Amygdala (tissue), 56 donors: ENCODE measurements at places on chromosomes 7 and 10.

- DNase-seq: no peak
Measured at GRCh38 chr10:100186253-100187212, 704 bp upstream of the ERLIN1 start.

GRCh38 chr10:132943058-132943790 is 854 bp upstream of the CFAP46 start:
- no peak for DNase-seq

DNA sequence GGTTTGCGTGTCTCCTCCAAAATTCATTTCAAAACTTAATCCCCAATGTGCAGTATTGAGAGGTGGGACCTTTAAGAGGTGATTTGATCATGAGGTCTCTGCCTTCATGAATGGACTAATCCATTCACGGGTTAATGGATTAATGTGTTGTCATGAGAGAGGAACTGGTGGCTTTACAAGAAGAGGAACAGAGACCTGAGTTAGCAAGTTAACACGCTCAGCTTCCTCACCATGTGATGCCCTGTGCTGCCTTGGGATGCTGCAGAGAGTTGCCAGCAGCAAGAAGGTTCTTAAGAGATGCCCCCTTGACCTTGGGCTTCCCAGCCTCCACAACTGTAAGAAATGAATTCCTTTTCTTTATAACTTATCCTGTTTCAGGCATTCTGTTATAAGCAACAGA is 3.7 kb upstream of the TCTN3 start:
- DNase-seq: peak; percentile 3

DNA sequence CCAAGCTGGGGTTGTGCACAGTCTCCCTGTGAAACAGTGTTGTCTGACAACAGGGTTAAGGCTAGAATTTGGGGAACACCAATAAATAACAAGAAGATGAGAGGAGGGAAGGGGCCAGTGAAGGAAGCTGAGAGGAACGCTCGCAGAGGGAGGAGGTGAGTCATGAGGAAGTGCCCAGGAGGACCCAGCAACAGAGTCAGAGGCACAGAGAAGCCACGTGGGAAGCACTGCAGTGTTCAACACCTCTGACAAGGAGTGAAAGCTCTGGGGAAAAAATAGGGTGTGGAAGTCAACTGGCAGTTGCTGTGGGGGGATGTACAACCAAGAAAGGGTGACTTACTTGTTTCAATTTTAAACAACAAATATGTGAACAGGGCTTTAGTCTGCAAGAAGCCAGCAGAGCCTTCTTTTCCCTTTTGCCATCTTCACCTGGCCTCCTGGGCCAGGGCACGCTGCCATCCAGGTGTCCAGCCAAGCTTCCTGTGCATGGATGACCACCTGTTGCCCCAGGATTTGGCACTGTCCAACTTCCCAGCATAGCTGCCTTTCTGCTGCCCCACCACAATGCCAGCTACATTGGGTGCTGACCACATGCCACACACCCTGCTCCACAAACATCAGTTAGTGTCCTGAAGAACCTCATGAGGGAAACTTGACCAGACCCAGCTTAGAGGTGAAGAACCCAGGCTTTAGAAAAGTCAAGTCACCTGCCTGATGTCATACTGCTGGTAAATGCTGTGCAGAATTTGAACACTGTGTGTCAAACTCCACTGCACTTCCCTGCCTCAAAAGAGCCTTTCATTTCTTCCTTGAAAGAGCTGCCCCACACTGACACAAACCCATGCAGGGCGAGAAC is 69.6 kb downstream of the ATXN7L1 start:
- no peak for DNase-seq

- DNase-seq: no peak
Measured at GRCh38 chr7:12524794-12525386, 45.6 kb upstream of the SCIN start.

GRCh38 chr10:64708884-64709681 is 1187.9 kb downstream of the REEP3 start:
- no peak for DNase-seq

DNA sequence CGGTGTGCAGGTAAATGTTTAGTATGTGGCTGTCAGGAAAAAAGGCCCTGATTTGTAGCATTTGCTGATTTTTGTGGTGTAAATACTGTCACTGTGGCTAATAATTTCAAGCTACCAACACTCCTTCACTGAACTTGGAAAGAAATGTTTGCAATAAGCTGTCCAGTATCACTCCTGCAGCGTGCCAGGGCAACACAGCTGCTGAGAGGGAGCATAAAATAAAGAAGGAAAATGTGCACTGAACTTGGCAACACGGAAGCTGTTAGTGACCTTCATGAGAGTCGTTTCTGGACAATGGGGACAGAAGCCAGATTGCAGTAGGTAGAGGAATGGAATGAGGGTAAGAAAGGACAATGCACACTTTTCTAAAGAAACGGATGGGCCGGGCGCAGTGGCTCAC is 37.9 kb upstream of the FHIP2A start:
- DNase-seq: no peak

DNA sequence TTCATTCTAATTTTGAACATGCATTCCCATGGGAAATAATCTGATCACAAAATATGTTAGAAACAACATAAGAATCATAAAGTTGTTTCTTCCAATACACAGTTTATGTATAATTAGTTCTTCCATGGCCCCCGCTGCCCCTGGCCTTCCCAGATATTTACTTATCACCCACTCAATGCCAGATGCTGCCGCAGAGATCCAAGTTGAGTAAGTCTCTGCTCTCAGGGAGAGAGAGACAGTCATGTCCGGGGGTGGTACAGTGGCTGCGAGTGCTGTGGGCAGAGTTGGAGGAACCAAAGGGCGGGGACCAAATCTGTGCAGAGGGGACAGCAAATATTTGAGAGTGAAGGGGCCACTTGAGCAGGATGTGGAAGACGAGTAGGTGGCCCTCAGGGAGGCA is 37.1 kb downstream of the COL26A1 start:
- DNase-seq: no peak

DNA sequence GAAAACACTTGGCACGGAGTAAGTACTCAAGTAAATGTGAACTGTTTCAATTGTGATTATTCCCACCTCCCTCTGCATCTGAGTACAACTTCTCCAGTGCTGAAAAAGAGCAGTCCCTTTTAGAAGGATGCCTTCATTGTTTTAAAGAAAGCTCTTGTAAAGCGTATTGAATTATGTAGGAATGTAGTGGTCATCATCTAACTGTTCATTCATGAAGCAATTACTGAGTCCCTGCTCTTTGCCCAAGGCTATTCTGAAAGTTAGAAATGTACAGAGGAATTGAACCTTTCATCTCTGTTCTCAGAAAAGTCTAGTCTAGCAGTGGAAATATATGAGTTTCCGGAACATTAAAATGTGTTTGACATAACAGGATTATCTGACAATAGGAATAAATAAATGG is 127.8 kb downstream of the CACNB2 start:
- no peak for DNase-seq

DNA sequence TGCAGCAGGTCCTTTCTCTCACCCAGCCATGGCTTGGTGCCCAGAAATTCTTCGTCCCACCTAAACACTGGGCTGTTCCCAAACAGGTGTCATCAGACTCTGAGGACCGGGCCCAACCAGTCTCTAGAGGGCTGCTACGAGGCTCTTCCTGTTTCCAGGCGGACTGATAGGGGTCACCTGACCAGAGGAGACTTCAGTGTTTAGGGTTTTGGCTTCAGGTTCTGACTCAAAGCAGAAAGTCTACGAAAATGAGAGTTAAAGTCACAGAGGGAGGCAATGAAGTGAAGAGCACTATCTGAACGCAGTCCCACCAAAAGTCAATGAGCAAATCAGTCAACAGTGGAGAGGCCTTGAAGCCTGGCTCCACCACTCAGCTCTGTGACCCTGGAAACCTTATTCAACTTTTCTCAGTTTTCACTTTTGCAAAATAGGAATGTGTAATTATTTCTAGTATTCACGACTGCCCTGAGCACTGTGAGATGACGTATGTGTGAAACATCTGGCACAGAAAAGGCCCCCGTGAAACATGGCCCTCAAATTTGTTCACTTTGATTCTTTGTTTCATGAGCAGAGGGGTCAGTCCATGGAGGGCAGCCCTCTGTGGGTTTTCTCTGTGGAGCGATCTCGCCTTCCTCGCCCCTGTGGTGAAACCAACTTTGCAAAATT is 189.9 kb upstream of the PDE1C start:
- DNase-seq: no peak

DNA sequence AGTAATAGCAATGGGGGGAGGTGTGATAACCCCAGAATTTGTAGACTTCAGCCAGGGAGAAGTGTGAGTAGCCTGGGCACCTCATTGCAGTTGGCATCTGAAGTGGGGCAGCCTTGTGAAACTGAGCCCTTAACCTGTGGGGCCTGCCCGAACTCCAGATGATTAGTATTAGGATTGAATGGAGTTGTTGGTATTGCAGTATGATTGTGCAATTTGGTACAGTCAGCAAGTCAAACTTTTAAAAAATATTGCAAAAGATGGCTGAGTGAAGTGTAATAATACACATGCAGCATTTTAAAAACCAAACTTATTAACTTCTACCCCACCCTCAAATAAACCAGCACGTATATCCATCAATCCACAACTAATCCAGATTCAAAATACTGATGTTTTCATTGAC is 9.3 kb downstream of the RBM33 start:
- no peak for DNase-seq

- DNase-seq: no peak
Measured at GRCh38 chr7:17787257-17787656, 153.0 kb downstream of the SNX13 start.

DNA sequence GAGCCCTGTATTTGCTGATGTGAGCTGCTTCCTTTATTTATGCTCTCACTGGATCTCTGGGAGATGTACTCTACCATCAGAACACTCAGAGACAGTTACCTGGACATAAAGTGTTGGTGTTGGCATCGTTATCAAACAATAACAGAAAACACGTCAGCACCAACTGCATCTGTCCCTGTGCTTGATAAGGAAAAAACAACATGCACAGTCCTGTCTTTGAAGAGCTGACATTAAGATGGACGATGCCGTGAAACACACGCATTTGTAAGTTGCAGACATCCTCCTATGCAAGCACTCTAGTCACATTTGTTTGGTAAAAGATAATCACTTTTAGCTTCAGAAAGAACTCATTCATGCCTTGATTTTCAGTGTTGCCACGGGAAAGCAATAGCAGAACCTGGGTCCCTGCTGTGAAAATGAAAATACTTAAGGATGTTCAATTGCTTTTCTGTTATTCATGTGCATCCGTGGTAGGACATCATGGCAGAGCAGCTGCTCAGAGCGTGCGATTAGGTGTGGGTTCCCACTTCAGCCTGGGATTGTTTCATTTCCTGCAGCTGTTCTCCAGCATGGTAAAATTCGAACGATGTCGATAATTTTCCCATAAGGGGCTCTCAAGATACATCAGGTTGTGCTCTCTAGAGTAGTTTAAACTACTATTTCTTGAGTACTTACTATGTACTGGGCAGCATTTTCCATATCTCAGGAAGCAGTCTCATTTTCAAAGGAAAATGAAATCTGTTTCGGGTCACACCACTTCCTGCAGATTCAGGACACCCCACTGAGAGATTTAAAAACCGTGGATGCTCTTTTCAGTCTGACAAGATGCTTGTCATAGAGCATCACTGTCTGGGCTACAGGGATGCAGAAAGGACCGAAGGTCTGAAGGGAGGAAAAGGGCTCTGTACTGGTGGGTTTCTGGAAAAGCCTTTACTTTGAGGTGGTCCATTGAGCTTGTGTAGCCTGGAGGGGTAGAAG is 248.7 kb downstream of the CAMK1D start:
- DNase-seq: no peak

DNA sequence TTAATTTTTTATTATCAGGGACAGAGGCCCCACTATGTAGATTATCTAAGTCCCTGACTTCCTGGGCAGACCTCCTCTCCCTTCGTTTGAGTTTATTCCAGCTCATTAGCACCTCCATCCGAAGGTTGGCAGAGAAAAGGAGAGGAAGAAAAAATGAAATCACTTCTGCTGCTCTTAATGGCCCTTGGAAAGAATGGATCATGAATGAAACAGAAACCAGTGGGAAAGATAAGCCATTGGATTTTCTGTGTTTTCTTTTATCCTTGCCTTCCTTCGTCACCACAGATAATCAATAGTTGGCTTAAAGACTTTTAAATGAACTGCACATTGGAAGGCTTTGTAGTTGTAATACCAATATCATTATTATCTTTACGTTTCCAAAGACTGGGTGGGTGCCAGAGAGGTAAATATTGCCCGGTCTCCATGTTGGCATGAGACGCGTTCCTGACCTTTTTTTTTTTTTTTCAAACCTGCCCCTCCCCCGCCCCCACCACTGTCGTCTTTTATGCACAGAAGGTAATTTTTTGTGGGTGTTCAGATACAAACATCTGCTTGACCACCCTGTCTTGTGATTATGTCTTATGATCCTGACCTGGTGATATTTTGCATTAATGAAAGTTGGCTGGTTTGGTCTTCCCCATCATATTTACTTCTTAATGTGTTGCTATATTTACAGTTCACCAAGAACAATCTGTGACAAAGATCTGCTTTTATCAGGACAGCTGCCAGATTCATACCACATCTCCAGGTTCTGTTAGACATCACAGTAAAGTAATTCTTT is 116.8 kb downstream of the ARID5B start:
- DNase-seq: no peak

DNA sequence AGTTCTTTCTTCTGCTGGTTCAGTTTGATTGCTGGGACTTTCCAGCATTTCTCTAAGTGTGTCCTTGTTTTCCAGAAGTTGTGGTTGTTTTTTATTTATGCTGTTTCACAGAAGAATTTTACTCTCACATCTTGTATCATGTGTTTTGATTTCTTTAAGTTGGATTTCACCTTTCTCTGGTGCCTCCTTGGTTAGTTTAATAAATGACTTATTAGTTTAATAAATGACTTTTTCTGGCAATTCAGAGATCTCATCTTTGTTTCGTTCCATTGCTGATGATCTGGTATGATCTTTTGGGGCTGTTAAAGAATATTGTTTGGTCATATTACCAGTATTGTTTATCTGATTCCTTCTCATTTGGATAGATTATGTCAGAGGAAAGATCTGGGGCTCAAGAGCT is 59.8 kb upstream of the CYP2C9 start:
- DNase-seq: no peak

GRCh38 chr10:116465546-116465945 is 37.9 kb downstream of the PNLIPRP3 start:
- DNase-seq: no peak

DNA sequence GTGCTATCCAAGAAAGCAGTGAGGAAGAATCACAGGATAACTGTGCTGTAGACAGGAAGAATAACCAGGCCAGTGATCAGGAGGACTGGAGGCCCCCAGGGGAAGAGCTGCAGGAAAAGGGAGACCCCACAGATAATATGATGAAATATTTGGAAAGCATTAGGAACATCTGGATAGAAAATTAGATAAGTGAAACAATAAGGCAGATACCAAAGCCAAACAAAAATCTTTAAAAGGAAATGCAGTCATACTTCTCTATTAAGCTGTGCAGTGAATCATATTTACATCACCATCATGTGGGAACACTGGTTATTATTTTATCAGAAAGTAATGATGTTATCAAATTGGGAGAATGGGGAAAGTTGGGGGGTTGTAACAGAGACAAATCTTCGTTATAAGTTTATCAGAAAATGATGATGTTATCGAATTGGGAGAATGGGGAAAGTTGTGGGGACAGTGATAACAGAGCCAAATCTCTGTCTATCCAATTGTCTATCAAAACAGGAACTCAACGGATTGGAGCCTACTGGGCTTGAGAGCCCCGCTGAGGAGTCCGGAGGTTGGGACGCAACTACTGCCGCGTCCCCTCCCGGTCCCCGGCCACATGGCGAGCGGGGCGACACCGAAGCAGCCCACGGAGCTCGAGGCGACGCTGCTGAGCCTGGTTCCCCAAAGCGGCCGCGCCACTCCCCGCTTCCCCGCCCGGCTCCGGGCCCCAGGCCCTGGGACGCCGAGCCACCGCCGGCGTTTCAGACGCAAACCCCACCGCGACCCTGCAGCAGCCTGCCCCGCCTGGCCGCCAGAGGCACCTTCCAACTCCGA is 14.0 kb upstream of the RALA start:
- DNase-seq: no peak
